Effector memory CD4-positive, alpha-beta T cell (primary cell): ENCODE measurements at places on chromosomes 5 and 9.

DNA sequence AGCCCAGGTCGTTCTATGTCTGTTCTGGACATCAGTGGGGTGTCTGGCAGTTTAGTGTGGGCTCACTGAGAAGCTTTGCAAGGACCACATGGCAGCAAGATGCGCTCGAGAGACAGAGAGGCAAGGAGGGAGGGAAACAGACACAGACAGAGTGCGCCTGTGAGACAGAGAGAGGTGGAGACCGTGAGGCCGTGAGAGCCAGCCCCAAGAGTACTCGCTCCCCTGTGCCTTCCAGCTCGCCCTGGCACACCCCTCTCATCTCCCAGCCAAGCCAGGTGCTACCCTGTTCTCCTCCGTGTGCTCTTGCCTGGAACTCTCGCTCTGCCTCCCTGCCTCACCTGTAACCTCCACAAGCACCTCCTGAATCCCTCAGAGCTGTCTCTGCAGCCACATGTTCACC, 106.8 kb downstream of the EHMT1 start:
- DNase-seq: no peak

DNA sequence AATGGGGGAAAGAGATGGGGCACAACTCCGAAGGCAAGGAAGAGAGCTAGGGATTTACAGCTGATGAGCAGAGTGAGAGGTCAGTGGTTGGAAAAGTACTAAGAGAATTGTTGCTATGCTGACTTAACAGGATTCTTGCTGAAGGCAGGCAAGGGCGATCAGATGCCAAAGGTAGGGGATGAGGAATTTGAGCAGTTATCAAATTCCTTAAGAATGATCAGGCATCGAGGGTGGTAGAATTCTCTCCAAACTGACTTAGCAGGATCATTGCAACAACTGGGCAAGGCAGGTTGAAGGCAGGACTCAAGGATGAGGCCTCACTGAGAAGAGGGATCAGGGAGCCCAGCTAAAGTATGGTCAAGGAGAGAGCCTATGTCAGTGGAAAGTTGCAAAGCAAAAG, 171.0 kb downstream of the HSD17B3 start:
- no peak for DNase-seq

- DNase-seq: no peak
Observed at GRCh38 chr9:6226696-6227095, 11.1 kb downstream of the IL33 start.

GRCh38 chr9:109190151-109190550, 23.1 kb upstream of the FRRS1L start:
- no peak for DNase-seq

DNA sequence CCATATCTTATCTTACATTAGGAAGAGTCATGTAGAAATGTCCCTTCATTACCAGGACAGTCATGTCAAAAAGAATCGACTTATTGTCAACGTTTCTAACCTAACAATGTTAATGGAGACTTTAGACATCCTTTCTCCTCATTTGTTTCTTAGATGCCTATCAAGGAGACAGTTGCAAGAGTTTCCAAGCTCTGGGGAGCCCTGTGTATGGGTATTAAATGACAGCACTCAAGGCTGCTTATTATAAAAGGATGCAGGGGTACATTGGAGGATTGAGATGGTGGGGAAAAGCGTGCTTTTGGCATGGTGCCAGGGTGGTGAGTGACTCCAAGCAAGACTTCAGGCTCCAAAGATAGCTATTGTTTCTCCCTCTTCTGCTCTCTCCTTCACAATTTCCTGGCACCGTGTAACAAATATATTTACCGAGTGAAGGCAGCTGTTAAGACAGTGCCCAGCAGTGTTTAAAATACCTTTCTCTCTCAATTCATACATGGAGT, 461.3 kb upstream of the CLINT1 start:
- DNase-seq: no peak

DNA sequence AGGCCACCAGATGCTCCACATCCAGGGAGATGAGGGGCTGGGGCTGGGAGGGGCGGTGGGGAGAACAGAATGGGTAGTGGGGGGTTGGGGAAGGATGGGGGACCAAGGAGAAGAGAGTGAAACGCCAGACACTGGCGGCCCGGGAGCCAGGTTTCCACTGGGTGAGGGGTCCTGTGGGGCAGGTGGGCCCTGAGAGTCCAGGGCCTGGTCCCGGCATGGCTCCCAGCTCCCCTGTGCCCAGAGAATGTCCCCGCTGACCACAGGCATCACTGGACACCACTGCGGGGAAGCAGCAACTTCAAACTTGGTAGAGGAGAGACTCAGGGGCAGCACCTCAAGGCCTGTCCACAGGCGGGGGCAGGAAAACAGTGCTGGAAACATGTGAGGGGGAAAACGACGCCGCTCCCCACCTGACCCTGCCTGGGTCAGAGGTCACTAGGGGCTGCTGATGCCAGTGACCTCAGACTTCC, 13.2 kb downstream of the NINJ1 start:
- no peak for DNase-seq

- DNase-seq: no peak
Observed at GRCh38 chr9:90827181-90827871, 25.7 kb downstream of the SYK start.

GRCh38 chr9:110837401-110838005, 168.9 kb downstream of the MUSK start:
- DNase-seq: no peak

DNA sequence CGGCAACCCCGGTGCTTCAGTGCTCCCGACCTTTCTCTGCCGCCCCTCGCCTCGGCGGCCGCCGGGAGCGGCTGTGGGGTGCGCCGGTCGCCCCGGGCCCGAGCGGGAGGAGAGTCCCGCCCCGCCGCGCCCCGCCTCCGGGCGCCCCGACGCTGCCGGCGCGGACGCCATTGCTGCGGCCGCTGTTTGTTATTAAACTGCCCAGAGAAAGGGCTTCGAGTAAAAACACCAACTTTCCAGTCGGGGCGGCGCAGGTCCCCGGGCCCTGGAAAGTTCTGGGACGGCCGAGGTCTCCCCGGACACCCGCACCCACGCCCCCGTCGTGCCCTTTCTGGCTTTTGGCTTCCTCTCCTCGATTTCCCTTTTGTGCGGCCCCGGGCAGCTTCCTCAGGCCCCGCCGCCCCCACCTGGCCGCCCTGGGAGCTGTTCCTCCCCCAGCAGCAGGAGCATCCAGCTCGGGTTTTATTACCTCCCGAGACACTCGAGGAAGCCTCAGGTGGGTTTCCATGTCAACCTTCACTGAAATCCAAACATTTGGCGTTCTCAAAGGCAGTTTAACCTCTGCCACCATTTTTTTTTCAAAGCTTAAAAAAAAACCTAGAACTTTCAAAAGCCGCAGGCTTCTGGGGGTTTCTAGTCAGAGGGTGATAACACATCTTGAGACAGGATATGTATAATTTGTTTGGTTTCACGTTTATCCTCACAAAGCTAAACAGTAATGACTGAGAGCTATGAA, 334.4 kb downstream of the CWC27 start:
- peak; percentile 38 for DNase-seq

DNA sequence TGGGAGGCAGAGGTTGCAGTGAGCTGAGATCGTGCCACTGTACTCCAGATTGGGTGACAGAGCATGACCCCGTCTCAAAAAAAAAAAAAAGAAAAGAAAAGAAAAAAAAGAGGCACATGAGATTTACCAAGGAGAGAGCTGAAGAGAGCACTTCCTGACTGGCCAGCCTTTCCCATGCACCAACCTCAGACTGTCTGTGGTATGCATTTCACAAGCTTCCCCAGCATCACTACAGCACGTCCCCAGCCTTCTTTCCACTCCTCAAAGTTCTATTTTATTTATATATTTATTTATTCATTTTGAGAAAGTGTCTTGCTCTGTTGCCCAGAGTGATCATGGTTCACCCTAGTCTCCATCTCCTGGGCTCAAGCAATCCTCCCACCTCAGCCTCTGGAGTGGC, 13.6 kb upstream of the FUBP3 start:
- no peak for DNase-seq

GRCh38 chr5:162360373-162360931, 292.9 kb downstream of the GABRG2 start:
- no peak for DNase-seq

DNA sequence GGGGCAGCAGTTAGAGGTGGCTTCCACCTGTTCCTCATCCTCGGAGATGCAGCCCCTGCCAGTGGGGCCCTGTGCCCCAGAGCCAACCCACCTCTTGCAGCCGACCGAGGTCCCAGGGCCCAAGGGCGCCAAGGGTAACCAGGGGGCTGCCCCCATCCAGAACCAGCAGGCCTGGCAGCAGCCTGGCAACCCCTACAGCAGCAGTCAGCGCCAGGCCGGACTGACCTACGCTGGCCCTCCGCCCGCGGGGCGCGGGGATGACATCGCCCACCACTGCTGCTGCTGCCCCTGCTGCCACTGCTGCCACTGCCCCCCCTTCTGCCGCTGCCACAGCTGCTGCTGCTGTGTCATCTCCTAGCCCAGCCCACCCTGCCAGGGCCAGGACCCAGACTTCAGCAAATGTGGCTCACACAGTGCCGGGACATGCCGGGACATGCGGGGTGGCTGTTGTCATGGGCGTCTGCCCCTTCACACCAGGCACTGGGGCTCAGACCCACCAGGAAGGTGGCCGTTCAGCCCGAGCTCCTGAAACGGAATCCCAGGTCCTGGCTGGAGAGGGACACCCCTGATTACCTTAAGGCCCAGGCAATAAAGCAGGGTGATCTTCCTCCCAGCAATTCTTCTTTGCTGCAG, 841 bp downstream of the CYSRT1 start:
- no peak for DNase-seq

GRCh38 chr5:123358751-123359150, 64.5 kb downstream of the CEP120 start:
- no peak for DNase-seq

- no peak for DNase-seq
Observed at GRCh38 chr9:135247227-135247930, 159.9 kb downstream of the OLFM1 start.

DNA sequence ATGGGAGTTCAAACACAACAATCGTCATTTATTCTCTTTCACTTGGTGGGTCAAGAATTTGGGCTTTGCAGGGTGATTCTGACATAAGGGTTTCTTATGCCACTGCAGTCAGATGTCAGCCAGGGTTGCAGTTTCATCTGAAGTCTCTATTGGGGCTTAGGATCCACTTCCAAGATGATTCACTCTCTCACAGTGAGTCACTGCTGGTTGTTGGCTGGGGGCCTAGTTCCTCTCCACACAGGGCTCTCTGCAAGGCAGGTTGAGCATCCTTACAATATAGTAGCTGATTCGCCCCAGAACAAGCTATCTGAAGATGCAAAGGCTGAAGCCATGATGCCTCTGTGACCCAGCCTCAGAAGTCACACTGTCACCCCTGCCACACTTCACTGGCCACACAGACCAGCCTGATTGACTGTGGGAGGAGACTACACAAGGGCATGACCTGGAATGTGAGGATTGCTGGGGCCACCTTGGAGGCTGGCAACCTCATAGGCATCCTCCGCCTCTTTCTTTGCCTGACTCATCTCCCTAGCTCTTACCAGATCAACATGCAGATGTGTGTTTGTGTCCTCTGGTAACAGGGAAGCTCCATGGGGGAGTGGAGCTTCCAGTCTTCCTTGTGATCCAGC, 4.5 kb upstream of the CARD19 start:
- DNase-seq: no peak

DNA sequence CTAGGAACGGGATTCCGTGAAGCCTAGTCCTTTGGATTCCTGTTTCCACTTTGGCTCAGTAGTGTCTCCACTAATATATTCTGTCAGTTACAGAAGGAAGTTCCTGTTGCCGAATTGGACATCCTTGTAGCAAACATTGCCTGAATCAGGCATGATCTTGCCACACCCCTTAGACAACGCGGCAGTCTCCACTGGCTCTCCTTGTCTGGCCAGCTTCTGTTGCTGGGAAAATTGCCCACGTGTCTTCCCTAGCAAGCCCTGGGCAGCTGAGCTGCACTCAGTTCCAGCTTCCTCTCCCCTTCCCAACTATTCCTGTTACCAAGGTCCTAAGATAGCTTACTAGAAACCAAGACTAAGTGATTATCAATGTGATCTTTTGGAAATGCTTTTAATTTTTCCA, 316.6 kb upstream of the RIOK2 start:
- DNase-seq: no peak

- no peak for DNase-seq
Observed at GRCh38 chr5:102483736-102484135, 15.1 kb downstream of the SLCO6A1 start.

- no peak for DNase-seq
Observed at GRCh38 chr9:570187-570586, 271.3 kb upstream of the DMRT1 start.

GRCh38 chr5:126808521-126808988, 31.6 kb downstream of the LMNB1 start:
- DNase-seq: no peak

- DNase-seq: no peak
Observed at GRCh38 chr5:157828944-157829639, 29.9 kb downstream of the CLINT1 start.

DNA sequence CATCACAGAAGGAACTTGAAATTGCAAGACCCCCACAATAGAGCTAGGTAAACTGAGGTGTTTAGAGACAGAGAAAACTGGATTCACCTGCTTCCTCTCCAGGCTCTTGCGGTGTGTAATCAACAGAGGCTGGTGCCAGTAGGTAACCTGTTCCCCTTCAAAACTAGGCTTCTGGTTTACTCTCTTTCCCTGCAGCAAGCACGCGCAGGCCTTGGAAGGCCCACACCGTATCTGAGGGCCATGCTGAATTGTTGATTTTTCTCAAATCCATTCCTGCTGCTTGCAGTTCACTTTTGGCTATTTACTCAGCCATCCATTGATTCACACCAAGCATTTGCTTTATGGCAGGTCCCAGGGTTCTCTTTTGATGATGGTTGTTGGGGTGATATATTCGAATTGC, 667 bp upstream of the FRRS1L start:
- no peak for DNase-seq

DNA sequence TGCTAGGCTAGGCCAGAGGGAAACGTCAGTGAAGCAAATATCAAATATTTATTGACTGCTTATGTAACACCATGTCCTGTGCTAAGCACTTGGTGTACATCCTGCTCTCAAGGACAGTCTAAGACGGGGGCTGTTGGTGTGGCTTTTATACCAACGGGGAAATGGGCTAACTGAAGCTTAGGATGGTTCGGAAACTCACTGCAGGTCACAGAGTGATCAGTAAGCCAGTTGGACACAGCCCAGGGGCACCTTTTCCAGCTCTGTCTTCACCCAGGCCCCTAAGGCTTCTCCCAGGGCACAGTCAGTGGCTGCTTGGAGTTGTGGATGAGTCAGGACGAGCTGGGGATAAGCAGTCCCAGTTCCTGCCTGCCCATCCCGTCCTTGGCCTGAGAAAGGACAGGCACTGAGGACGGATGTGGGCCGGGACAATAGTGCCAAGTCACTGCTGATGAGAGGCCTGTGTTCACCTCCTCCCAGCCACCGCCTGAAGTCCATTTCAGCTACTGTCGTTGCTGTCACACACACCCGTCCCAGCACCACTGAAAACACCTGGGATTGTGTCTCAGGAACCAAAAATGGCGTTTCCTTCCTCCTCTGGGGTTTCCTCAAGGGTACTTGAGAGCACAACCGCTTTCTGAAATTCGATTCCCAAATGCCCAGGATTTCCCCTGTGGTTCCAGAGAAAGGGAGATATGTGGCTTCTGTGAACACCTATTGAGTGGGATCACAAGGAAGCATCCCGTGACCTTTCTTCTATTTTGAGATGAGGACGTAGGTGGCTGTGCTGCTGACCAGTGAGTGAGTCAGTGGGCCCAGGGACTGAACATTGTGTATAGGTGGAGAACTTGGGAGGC, 17.5 kb upstream of the SPRY4 start:
- no peak for DNase-seq

GRCh38 chr5:115657881-115658233, 32.0 kb upstream of the TMED7 start:
- no peak for DNase-seq

- DNase-seq: no peak
Observed at GRCh38 chr5:56637321-56637920, 177.9 kb upstream of the MAP3K1 start.

- no peak for DNase-seq
Observed at GRCh38 chr5:2758632-2759031, 7.2 kb upstream of the IRX2 start.

GRCh38 chr5:65721050-65721719, 724 bp downstream of the SGTB start:
- DNase-seq: no peak
